CD4-positive, alpha-beta T cell (primary cell): ENCODE measurements at places on chromosomes 12 and 14.

- DNase-seq = no peak
These were observed 123.8 kb downstream of the GCH1 start for GRCh38 chr14:54778618-54779345.

DNA sequence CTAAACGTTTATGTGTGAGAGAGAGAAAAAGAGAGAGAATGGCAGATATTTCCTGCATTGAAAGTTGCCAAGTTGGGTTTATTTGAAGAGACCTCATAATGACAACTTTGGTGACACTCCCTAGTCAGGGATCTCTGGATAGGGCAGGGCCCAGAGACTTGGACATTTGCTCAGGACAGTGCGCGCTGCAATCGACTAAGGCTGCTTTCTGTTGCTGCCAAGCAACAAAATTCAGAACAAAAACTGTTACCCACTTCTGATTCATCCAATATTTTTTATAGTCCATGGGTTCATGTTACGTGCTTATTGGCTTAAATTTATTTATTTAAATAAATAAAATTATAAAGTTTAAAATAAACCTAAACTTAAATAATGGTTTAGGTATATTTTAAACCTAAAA is 34.2 kb downstream of the PTGER2 start:
- no peak for DNase-seq

DNA sequence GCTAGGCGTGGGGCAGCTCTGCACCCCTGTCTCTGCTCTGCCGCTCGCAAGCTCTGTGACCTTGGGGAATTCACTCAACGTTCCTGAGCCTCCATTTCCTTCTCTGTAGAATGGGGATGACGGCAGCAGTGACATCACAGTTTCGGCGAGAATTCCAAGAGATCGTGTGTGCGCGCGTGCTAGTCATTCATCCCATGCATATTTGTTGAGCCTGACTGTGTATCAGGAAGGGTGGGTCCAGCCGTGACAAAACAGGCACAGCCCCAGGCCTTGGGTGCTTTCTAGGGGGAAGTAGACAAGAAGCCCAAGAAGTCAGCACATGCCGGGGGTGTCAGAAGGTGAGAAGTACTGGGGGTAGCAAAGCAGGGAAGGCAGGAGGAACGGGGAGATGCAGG is 145.6 kb upstream of the NCOR2 start:
- DNase-seq = no peak

DNA sequence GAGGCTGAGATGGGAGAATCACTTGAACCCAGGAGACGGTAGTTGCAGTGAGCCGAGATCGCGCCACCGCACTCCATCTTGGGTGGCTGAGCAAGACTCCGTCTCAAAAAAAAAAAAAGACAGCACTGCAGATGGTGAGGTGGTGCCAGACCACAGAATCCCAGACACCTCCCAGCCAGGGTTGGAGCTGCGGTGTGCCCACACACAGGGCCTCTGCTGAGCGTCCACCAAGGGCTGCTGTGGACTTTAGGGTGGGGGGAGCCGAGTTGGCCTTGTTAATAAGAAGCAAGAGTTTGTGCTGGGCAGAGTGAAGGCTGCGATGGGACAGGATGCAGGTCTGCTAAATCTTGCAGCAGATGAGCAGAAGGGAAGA is 14.2 kb downstream of the KMT5A start:
- DNase-seq = no peak

DNA sequence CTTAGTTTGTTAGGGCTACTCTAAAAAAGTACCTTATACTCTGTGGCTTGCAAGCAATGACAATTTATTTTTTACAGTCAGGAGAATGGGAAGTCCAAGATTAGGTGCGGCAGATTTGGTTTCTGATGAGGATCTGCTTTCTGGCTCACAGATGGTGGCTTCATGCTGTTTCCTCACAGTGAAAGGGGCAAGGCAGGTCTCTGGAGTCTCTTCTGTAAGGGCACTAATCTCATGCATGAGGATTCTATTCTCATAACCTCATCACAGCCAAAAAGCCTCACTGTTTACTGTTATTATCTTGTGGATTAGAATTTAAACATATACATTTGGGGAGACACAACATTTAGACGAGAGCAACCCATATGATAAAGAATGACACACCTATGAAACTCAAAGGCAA is 1957.4 kb upstream of the SEL1L start:
- DNase-seq = no peak

- DNase-seq = no peak
These were observed 4.3 kb downstream of the TM7SF3 start for GRCh38 chr12:27009881-27010301.

- DNase-seq = no peak
These were observed 19.5 kb downstream of the DICER1 start for GRCh38 chr14:95137804-95138167.
